Prostate gland (tissue), 2 donors: ENCODE measurements at places on chromosomes 1 and 21. TPM values are rescaled to one million over a fixed set of nuclear protein-coding genes. Genes with fewer than 3 reads are reported as not detected.

Gene TNFSF4
- 14.7 TPM for total RNA-seq

Gene CACNA1E
- total RNA-seq = 4.1 TPM

Gene KCNE2
- not detected for total RNA-seq

Gene SMPDL3B
- total RNA-seq = 7.7 TPM

DNA sequence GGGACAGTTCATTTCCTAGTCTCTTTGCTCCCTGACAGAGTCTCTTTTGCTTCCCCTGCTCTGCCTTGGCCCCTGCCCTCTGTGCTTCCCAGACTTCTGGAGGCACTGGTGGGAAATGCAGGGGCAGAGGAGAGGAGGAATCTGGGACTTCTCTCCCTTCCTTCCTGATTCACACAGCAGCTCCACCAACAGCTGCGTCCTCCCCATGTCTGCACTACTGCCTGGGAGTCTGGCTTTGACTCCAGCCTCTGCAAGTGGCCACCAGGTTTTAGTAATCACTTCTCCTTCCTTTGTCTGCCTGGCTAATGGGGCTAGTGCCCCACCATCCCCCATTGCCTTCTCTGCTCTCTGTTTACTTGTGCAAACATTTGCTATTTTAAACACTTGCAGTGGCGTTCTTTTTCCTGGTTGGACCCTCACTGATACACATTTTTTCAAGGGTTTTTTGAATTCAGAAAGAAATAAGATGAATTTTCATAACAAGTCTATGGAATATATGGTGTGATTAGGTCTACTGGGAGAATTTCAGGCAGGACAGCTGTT is 21.9 kb downstream of the FASLG start:
- H3K4me1 ChIP-seq = no peaks in the 10 kb centered on the region
- H3K27ac ChIP-seq = no peak overlapping the region
- H3K36me3 ChIP-seq = no peaks in the 10 kb centered on the region
- H3K27me3 ChIP-seq = no peaks in the 10 kb centered on the region

DNA sequence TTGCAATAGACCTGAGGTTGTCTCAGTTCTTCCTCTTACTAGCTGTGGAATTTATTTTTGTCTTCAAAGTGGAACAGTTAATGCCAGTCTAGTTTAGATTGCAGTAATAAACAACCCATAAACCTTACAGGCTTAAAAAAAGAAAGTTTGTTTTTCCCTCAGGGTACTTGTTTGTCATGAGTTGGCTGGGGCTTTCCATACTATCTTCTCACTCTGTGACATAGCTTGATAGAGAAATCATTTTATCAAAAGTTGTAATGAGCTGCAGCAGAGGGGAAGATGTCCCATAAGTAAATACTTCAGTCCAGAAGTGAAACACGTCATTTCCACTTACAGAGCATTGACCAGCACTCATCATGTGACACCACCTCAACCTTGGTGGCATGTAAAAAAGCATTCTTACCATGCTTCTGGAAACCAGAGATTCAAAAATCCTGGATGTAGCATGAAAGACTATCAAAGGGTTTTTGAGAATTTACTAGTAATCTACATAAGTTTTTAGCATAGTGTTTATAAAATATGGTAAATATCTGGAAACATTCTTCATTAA is 62.8 kb upstream of the COL11A1 start:
- no peak for DNase-seq
- no peaks in the 10 kb centered on the region for H3K36me3 ChIP-seq
- H3K4me3 ChIP-seq = no peak overlapping the region
- no peaks in the 10 kb centered on the region for H3K27me3 ChIP-seq

DNA sequence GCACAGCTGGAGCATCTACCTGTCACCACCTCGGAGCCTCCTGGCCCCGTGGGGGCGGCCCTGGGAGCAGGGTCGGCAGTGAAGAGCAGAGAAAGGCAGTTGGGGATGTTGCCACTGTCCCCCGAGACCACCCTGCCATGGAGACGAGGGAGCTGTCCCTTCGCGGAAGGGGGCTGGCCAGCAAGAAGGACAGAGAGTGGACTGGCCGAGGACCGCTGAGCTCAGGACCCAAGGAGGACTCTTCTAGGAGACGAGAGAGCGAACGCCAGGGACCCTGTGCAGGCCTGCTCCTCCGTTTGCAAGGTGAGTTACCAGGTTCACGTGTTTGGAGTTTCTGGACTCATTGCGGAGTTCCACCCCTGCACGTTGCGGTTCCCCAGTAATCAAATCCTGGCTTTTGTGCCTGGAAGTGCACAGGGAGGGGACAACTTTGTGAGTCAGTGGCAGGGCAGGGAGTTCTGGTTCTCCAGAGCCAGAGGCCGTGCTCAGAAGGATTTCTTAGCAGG is 5.6 kb upstream of the POFUT2 start:
- no peaks in the 10 kb centered on the region for H3K36me3 ChIP-seq
- no peak for DNase-seq
- H3K27ac ChIP-seq = peak overlapping the region; percentile 74
- H3K4me1 ChIP-seq = peaks cover 12% of the 10 kb centered on the region

- no peaks in the 10 kb centered on the region for H3K36me3 ChIP-seq
- no peaks in the 10 kb centered on the region for H3K4me1 ChIP-seq
- no peak for DNase-seq
- no peak overlapping the region for H3K27ac ChIP-seq
- no peak overlapping the region for H3K4me3 ChIP-seq
- H3K27me3 ChIP-seq = no peaks in the 10 kb centered on the region
Measured at GRCh38 chr1:162625679-162626078, 6.6 kb upstream of the DDR2 start.

DNA sequence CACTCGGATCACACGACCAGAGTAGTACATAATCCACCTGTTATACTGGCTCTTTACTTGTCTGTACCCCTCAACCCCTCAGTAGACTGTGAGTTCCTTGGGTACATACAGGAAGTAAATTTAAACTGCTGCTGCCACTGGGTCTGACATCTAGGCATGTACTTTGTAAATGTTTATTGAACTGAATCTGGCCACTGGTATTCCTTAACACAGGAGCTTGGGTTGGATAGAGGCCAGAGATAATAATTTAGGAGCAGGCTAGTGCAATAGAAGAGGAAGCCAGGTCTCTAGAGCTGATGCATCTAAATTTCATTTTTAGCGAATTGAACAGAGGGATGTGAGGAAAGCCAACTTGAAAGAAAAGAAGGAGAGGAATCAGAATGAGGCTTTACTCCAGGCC is 12.4 kb downstream of the TTC4 start:
- no peak overlapping the region for H3K27ac ChIP-seq
- peaks cover 3% of the 10 kb centered on the region for H3K36me3 ChIP-seq
- H3K27me3 ChIP-seq = no peaks in the 10 kb centered on the region
- no peak for DNase-seq
- no peaks in the 10 kb centered on the region for H3K4me1 ChIP-seq
- H3K4me3 ChIP-seq = no peak overlapping the region

DNA sequence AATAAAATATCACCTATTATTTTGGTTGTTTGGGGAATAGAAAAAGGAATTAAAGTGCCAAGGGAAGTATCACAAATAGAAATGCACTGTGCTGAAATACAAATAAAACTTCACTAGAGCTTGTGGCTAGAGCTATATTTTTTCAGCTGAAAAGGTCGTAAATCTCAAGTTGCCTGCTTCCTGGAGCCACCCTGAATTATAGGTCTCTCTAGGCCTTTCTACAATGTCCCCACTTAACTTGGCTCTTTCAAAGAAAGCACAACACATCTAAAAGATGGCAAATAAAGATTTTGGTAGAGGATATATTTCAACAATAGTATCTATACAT is 5.0 kb upstream of the RNF2 start:
- no peak overlapping the region for H3K4me3 ChIP-seq
- H3K36me3 ChIP-seq = no peaks in the 10 kb centered on the region
- DNase-seq = no peak
- no peak overlapping the region for H3K27ac ChIP-seq
- no peaks in the 10 kb centered on the region for H3K27me3 ChIP-seq
- H3K4me1 ChIP-seq = no peaks in the 10 kb centered on the region

DNA sequence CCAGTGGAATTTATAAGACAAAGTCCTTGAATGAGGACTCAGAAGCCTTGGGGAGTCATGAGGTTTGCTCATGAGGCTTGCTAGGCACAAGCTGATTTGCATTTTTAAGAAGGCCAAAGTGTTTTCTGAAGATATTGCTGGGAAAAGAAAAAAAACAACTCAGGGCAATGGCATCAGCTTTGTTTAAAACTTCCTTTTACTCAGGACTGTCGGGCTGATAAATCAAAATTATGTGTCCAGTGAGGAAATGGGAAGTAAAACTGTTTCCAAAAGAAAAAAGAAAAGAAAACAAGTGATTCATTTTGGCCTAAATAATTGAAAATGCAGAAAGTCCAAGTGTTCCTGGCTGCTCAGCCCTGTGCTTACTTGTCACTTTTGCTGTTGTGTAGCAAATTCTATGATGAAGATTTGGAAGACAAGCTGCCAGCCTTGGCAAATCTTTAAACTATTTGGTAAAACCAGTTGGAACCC is 282.4 kb downstream of the HLX start:
- no peak for DNase-seq
- no peaks in the 10 kb centered on the region for H3K4me1 ChIP-seq
- H3K4me3 ChIP-seq = no peak overlapping the region

GRCh38 chr1:229089586-229090208 is 181.2 kb upstream of the RAB4A start:
- H3K4me3 ChIP-seq = no peak overlapping the region
- H3K27ac ChIP-seq = no peak overlapping the region

DNA sequence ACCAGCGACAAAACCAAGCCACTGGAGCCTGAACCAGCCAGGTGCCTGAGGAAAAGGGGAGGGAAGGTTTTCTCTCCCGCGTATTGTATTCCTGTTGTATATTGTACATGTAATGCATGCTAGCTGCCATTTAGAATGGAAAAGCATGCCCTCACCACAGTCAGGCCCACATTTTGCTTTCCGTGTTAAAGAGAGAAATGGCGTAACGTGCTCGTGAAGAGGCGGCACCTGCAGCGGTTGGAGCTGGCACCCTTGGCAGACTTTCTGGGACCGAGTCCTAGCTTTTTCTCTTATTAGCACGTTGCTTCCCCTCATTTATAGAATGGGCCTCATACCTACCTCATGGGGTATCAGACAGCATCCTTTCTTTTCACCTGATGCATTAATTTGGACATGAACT is 135.3 kb upstream of the IRF2BP2 start:
- no peaks in the 10 kb centered on the region for H3K36me3 ChIP-seq
- H3K4me1 ChIP-seq = peaks cover 7% of the 10 kb centered on the region
- DNase-seq = no peak

DNA sequence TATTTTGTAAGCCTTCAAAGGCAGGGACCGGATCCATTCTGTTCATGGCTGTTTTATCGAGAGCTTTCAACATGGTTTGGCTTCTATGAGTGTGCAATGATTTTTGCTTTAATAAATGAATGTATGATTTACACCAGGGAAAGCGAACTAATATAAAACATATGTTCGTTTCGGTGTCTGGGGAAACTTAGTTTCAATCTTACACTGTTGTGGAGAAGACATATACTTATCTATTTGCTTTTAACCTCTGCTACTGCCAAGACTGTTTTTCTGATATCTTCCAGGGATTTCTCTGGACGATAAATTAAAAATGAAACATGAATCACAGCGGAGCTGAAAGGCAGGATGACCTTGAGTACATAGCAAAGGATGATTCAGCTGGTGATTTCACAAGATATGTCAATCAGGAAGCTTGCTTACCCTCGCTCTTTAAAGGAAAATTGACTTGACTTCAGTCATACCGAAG is 14.7 kb upstream of the CYYR1 start:
- no peaks in the 10 kb centered on the region for H3K4me1 ChIP-seq
- H3K27ac ChIP-seq = no peak overlapping the region
- H3K27me3 ChIP-seq = no peaks in the 10 kb centered on the region
- H3K4me3 ChIP-seq = no peak overlapping the region
- H3K36me3 ChIP-seq = no peaks in the 10 kb centered on the region

DNA sequence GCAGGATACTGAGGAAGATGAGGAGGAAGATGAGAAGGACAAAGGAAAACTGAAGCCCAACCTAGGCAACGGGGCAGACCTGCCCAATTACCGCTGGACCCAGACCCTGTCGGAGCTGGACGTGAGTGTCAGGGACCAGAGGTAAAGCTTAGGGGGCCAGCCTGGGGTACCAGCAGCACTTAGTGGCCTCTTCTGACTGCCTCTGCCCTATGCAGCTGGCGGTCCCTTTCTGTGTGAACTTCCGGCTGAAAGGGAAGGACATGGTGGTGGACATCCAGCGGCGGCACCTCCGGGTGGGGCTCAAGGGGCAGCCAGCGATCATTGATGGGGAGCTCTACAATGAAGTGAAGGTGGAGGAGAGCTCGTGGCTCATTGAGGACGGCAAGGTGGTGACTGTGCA is 17.6 kb downstream of the KDF1 start:
- no peaks in the 10 kb centered on the region for H3K4me1 ChIP-seq
- H3K27me3 ChIP-seq = no peaks in the 10 kb centered on the region
- no peak overlapping the region for H3K4me3 ChIP-seq
- H3K27ac ChIP-seq = no peak overlapping the region

GRCh38 chr1:182625024-182625423 is 20.8 kb upstream of the RGS16 start:
- H3K27me3 ChIP-seq = no peaks in the 10 kb centered on the region
- H3K36me3 ChIP-seq = no peaks in the 10 kb centered on the region
- no peak for DNase-seq
- no peak overlapping the region for H3K4me3 ChIP-seq
- H3K27ac ChIP-seq = no peak overlapping the region
- H3K4me1 ChIP-seq = no peaks in the 10 kb centered on the region
